ENCODE measurements at places on chromosomes 6 and 20.

DNA sequence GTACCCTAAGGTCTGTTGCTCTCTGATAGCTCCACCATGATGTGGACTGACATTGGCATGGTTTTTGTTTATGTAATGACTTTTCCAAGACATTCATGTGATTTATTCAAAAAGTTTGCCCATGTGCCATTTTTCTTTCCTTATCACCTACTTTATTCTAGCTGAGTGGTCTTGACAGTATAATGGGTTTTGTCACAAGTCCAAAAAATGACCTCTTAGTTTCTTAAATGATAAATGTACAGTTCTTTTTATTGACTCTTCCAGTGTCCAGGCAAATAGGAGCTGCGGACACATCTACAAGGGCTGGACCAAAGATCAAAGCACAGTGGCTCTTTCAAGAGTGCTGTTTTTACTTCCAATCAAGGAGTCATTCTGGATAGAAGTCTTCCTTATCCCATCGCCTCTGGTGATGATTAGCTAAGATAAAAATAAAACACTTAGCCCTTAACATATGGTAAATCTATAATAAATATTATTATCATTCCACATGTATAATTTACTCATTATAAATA is 141.4 kb downstream of the MMUT start:
- no peak for DNase-seq

- DNase-seq: no peak
Measured at GRCh38 chr6:131766631-131767030, 41.2 kb upstream of the ENPP1 start.

DNA sequence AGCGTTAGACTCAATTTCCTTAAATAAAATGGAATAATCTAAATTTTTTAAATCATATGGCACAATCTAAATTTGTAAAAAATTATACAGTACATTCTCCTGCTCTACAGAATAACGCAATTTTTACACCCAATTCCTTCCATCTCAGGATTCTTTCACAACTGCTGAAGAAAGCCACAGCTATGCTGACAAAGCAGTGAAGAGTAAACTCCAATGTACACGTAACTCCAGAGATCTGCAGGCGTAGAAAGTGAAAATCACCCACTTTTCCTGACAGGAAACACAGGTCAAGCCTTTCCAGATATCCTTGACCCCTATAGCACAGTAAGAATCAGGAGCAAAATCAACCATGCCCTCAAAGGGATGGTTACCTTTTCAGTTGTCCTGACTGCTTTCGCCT is 27.4 kb downstream of the EPHA7 start:
- no peak for DNase-seq

GRCh38 chr20:58179432-58180099 is 48.9 kb downstream of the ANKRD60 start:
- DNase-seq: peak; percentile 39

DNA sequence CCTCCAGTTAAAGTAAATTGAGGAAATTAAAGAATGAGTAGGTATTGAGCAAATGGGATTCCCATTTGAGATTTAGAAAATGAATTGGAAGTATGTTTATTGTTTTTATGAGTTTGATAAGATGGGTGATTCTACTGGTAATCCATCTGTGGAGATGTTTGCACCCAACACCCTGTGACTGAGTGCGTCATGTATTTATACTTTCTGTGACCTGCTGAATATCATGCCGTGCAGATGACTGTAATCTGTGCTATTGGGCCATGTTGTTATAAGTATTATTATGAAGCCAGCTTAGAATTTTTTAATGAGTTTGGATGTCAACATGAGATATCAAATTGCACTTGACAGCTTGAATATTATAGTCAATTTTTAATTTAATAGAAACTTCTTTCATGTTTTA is 17.7 kb downstream of the FAM83B start:
- no peak for DNase-seq

DNA sequence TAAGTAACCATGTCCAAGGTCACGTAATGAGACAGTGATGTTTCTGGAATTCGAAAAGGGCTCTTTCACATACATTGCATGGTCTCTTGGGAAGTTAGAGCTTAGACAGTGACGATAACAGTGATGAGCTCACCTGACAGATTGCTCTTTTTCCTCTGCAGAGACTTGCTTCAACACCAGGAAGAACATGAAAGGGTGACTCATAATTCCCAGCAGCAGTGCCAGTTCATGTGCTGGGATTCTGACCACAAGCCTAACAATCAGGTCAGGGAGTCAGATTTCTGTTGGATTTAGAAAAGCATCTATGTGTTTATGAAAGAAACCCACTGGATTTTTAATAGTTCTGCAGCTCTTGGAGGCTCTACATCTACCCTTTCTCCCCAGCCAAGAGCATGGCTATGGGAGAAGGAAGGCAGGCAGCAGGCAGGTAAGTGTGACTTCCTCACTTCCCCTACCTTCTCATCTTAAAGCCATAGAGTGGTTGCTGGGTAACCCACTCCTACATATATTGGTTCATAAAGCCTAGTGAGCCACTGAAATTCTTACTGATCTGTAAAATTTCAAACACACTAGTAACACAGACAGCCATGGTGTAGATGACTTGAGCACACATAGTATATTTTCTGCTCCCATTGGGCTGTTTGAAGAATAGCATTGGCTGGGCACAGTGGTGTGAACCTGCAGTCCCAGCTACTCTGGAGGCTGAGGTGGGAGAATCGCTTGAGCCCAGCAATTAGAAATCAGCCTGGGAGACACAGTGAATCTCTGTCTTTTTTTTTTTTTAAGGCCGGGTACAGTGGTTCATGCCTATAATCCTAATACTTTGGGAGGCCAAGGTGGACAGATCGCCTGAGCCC is 44.4 kb upstream of the LOC128125822 start:
- no peak for DNase-seq

- DNase-seq: no peak
Measured at GRCh38 chr6:3725145-3726047, 26.1 kb downstream of the PXDC1 start.

DNA sequence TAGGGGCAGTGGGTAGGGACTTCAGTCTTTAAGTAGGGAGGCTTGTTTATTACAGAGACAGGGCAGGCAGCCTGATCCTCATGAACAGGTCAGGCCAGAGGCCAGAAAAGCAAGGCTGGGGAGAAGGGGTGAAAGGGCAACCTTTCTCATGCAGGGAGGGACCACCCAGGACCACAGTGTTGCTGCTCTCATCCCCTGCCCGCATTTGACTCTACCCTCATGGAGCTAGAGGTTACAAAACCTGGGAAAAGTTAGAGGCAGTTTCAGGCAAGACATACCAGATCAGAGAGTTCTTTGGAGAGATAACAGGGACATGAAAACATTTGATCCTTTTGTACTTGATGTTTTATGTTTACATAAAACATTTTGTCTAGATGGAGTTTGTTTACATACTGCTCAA is 38.1 kb downstream of the MDGA1 start:
- DNase-seq: no peak
